ENCODE measurements at places on chromosomes 4 and X.

- DNase-seq, result no peak
Observed at GRCh38 chrX:123830309-123830708, 29.5 kb upstream of the XIAP start.

GRCh38 chrX:134907302-134907701 lies 83.5 kb upstream of the SMIM10 start:
- DNase-seq, result no peak

DNA sequence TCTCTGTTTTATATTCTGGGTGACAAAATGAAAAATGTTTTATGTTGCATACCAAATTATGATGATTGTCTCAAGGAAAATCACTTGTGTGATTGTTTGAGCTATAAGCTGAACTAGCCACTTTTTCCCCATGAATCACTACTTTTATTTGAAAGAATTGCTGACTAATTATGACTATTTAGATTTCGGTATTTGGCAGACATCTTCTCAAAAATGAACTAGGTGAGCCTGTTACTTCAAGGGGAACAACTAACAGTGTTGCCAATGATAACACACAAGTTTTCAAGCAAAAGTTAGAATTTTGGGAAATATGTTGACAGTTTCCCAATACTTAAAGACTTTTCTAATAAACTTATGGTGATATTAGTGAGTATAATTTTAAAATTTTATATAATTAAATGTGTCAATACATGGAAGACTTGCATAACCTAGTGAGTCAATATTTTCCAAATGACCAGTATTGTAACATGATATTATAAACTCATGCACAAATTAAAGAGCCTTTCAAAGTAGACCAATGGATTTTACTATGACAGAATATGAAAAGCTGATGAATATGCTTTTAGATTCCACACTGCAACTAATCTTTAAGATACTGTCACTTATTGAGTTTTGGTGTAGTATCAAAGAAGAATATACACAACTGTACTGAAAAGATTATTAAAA lies 187.7 kb upstream of the GATB start:
- DNase-seq, result no peak

DNA sequence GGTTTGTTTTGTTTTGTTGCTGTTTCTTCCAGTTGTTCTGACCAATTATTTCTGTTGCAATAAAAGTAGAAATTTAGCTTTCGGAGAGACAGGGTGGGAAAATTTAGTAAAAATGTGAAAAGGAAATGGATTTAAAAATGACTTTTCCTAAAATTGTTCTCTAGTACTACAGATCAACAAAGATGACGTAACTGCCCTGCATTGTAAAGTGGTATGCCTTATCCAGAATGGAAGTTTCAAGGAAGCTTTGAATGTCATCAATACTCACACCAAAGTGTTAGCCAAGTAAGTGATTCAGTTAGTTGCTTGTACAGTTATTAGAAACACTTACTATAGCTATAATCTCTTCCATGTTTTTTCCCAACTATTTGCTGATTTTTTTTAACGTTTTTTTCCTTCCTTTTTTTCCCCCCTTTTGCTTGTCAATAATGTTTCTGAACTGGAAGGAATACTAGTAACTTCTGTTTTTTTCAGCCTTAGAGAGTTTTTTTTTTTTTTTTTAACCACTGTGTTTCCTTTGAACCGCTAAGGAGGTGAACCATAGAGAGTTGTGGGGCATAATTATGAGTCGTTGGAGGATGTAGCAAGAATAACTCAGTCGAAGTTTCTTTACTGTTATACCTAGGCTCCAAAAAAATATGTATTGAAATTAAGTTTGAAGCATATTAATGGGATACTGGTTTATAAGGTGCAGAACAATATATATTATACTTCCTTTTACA lies 2.2 kb downstream of the SRP72 start:
- no peak for DNase-seq

GRCh38 chrX:85517994-85518718 lies 138.7 kb upstream of the POF1B start:
- no peak for DNase-seq

- DNase-seq, result no peak
Observed at GRCh38 chrX:129938081-129938480, 32.1 kb downstream of the UTP14A start.

DNA sequence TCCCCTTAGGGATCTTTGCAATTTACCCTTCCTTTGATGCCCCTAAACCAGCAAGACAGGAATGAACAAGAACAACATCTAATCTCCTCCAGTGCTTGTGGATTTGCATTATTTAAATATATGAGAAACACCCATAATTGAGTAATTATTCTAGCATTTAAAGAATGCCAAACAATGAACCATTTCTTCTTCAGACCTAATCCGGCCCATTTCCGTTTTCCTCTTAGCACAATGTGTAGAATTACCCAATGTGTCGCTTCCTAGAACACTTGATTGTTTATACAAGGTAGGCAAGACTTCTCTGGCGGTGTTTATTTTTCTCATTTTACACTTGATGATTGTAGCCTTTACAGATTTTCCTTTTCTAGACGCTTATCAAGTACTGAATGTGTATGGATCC lies 43.5 kb downstream of the CLDN34 start:
- DNase-seq, result no peak

GRCh38 chr4:92265021-92265420 lies 38.7 kb upstream of the GRID2 start:
- no peak for DNase-seq

DNA sequence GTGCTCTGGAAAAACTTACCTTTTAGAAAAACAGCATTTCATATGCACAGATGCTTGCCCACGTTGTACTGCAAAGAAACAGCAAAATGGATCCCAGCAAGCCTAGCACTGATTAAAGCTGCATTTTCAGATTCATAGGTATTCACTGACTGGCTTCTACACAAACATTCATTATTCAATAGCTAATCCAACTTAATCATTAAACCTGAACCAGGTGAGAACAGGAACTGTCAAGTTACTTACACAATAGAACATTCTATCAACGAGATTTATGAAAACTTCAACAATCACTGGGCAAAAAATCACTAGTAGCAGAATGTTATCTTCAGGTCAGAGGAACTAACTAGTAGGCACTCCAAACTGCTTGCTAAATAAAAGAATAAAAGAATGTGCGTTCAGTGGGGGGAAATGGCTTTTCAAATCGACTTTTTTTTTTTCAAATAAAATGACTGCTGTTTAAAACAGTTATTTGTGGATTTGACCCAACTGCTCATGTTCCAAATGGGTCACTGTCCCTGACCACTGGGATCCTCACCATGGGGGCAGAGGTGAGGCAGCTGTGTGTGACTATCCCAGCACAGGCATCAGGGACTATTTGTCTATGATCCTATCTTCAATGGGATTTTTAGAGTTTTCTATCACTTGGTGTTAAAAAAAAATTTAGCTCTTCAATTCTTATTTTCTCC lies 42.3 kb downstream of the STX18 start:
- DNase-seq, result no peak

Measured in stimulated activated CD4-positive, alpha-beta T cell treated with anti-CD3 and anti-CD28 coated beads, Interleukin-4, amount 100 ng/mL, for 4 hours (primary cell).